ENCODE measurements at places on chromosomes 1 and 21. TPM values are rescaled to one million over a fixed set of nuclear protein-coding genes. Genes with fewer than 3 reads are reported as not detected.

DNA sequence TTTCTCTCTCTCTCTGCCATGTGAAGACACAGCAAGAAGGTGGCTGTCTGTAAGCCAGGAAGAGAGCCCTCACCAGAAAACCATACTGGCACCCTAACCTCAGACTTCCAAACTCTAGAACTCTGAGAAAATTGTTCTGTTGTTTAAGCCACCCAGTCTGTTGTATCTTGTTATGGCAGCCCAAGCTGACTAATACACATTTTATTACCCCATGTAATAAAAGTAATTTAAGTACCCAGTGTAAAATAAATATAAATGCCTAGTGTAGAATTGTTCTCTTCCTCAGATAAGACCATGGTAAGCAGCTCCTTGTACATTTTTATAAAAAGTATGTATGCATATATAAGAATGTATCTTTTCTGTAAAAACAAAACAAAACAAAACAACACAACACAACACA is 119.7 kb downstream of the DTL start:
- no peak overlapping the region for H3K4me3 ChIP-seq
- DNase-seq: no peak
- no peaks in the 10 kb centered on the region for H3K27me3 ChIP-seq
- no peaks in the 10 kb centered on the region for H3K4me1 ChIP-seq
- no peaks in the 10 kb centered on the region for H3K36me3 ChIP-seq

- H3K36me3 ChIP-seq: no peaks in the 10 kb centered on the region
- no peak for DNase-seq
- H3K27ac ChIP-seq: no peak overlapping the region
- no peak overlapping the region for H3K4me3 ChIP-seq
These were observed 98.9 kb downstream of the MRPL39 start for GRCh38 chr21:25508364-25508763.

DNA sequence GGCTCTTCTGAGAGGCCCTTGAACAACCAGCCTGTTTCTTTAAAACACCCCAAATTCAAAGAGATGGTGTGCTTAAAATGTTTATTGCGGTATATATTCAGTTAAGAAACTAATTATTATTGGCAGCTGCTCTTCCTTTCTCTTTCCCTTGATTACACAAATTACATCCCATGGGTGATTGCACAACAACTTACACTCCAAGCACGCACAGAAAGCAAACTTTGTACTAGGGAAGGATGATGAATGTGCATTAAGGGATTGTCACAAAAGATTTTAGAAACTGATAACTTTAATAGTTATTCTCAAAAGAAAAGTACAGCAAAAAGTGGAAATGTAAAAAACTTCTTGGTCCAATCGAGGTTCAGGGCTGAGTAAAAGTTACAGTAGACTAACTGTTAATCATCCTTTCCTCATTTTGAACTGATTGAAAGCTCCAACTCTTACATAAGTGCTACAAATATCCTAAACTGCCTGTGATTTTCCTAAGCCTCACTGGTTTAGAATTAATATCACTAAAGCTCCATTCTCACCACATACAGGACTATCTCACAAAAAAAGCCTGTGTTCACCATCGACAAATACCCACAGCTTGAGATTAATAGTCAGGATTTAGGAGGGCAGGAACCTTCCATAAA is 153.4 kb downstream of the TTLL7 start:
- DNase-seq: no peak
- no peaks in the 10 kb centered on the region for H3K36me3 ChIP-seq
- no peak overlapping the region for H3K27ac ChIP-seq

Gene CCDC181
- 4.8 TPM for polyA plus RNA-seq

Gene RXRG
- 12.0 TPM for polyA plus RNA-seq

Gene CD2
- 0.20 TPM for polyA plus RNA-seq

Gene PUM1
- polyA plus RNA-seq: 111 TPM

GRCh38 chr1:9670085-9670484 is 18.6 kb downstream of the PIK3CD start:
- no peak overlapping the region for H3K27ac ChIP-seq
- peaks cover 27% of the 10 kb centered on the region for H3K4me1 ChIP-seq
- DNase-seq: no peak
- no peaks in the 10 kb centered on the region for H3K27me3 ChIP-seq
- no peak overlapping the region for H3K4me3 ChIP-seq
- H3K36me3 ChIP-seq: no peaks in the 10 kb centered on the region

Gene PRMT6
- 27.4 TPM for polyA plus RNA-seq

Gene ARMH1
- polyA plus RNA-seq: 6.3 TPM

DNA sequence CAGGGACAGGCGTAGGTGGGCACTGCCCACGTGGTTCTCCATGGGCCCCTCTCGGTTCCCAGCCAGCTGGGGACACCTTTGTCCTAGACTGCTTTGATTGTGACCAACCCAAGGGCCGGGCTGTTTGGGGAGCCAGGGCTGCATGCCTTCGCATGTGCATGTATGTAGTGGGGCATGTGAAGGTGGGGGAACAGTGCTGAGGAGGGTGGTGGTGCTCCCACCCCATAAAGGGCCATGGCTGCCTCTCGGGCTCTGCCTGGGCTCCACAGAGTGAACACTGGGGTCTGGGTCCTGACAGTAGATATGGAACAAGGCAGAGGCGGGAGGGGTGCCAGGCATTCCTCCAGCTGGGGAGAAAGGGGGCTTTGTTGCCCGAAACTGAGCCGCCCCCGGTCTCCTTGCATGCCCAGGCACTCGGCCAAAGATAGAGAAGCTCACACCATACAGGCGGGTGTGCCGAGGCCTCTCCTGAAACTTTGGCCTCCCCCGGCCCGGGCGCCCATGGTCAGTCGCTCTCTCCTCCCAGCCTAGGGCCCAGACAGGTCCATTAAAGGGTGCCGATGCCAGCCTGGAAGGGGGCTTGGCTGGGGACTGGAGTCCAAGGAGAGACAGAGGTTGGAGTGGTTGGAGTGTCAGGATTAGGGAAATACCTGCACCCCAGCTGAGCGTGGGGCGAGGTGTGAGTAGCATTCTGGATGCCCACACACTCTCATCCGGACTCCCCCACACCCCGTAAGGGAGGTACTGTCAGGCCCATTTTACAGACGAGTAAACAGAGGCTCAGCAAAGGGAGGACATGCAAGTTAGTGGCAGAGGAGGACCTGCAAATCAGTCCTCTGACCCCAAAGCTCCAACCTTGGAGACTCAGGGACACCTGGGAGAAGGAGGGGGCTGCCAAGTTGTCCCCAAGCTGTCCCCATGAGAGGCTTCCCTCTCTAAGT is 41.1 kb downstream of the EPHA2 start:
- no peak overlapping the region for H3K27ac ChIP-seq
- H3K4me3 ChIP-seq: no peak overlapping the region
- H3K36me3 ChIP-seq: no peaks in the 10 kb centered on the region
- H3K4me1 ChIP-seq: no peaks in the 10 kb centered on the region

DNA sequence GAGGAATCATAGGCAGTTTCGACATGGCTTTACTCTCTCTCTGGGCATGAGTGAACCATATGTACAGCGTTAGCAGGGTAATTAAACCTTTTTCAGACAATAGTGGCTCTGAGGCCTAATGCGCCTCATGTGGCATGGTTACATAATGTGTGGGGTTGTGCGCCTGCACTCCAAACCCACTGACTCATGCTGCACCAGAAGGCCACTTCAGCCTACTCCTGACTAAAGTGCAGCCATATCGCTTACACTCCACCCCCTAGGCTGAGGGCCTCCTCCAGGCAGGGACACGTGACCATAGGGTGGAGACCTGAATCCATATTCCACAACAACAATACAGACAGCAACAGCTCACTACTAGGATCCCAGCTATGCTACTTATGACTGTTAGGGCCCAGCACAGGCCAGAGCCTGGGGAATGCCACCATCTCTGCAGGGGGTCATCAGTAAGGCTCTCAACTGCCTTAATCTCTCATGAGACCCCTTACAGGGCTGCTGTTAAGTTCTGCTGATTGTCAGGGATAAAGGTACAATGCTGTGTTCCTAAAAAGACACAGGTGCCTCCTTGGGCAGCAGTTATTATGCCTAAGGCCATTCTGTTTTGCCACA is 13.4 kb upstream of the ODF2L start:
- no peak overlapping the region for H3K27ac ChIP-seq
- H3K36me3 ChIP-seq: no peaks in the 10 kb centered on the region
- H3K4me1 ChIP-seq: no peaks in the 10 kb centered on the region
- peak; percentile 82 for DNase-seq

GRCh38 chr21:39863111-39863510 is 4.1 kb upstream of the PCP4 start:
- DNase-seq: no peak
- H3K4me3 ChIP-seq: no peak overlapping the region
- H3K27me3 ChIP-seq: peaks cover 28% of the 10 kb centered on the region

DNA sequence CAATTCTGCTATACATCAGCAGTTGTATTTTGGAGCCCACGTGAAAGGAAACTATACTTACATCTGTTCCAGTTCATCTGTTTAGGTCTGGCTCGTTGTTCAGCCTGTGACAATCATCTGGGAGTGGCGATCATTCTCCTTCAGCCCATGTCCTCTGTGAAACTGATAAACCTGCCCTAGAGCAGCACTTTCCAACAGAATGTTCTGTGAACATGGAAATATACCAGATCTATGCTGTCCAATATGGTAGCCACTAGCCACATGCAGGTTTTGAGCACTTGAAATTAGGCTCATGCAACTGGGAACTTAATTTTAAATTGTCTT is 24.5 kb upstream of the COQ8A start:
- H3K4me3 ChIP-seq: no peak overlapping the region
- H3K4me1 ChIP-seq: no peaks in the 10 kb centered on the region
- H3K27ac ChIP-seq: no peak overlapping the region
- H3K27me3 ChIP-seq: no peaks in the 10 kb centered on the region
- DNase-seq: no peak

- no peak overlapping the region for H3K4me3 ChIP-seq
- no peak overlapping the region for H3K27ac ChIP-seq
- DNase-seq: no peak
- H3K36me3 ChIP-seq: no peaks in the 10 kb centered on the region
- H3K27me3 ChIP-seq: no peaks in the 10 kb centered on the region
These were observed 46.2 kb downstream of the TRABD2B start for GRCh38 chr1:47951026-47951425.

- no peak for DNase-seq
- no peak overlapping the region for H3K4me3 ChIP-seq
- H3K27me3 ChIP-seq: no peaks in the 10 kb centered on the region
- peaks cover 100% of the 10 kb centered on the region for H3K4me1 ChIP-seq
- H3K36me3 ChIP-seq: no peaks in the 10 kb centered on the region
- peak overlapping the region; percentile 37 for H3K27ac ChIP-seq
These were observed 17.6 kb upstream of the TNFRSF1B start for GRCh38 chr1:12148958-12149790.

DNA sequence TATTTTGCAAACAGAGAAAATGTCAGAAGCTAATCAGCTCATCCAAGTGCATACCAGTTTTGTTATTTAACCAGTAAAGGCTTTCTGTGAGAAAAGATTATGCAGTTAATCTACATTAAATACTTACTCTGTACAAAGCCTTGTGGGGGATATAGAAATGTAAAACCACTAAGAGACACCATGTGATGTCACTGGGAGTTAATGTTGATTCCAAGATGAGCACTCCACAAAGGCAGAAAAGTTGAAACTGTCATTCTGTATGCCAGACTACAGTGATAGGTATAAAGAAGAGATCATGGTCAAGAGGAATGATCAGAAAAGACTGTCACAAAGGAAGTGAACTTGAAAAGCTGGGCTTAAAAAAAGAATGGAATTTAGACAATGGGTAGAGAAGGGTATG is 100.3 kb upstream of the SGIP1 start:
- H3K4me3 ChIP-seq: no peak overlapping the region
- no peaks in the 10 kb centered on the region for H3K36me3 ChIP-seq
- no peaks in the 10 kb centered on the region for H3K27me3 ChIP-seq
- no peaks in the 10 kb centered on the region for H3K4me1 ChIP-seq
- no peak overlapping the region for H3K27ac ChIP-seq

GRCh38 chr1:233490488-233490887 is 123.4 kb upstream of the KCNK1 start:
- no peaks in the 10 kb centered on the region for H3K36me3 ChIP-seq
- DNase-seq: no peak
- H3K4me3 ChIP-seq: no peak overlapping the region
- H3K27me3 ChIP-seq: no peaks in the 10 kb centered on the region
- H3K4me1 ChIP-seq: no peaks in the 10 kb centered on the region

Gene XKR8
- 8.0 TPM for polyA plus RNA-seq

Gene CNIH3
- polyA plus RNA-seq: 7.6 TPM

GRCh38 chr1:228104526-228105269 is 1.6 kb upstream of the C1orf35 start:
- no peak overlapping the region for H3K27ac ChIP-seq
- no peaks in the 10 kb centered on the region for H3K36me3 ChIP-seq
- H3K27me3 ChIP-seq: no peaks in the 10 kb centered on the region
- H3K4me3 ChIP-seq: no peak overlapping the region
- peaks cover 15% of the 10 kb centered on the region for H3K4me1 ChIP-seq

DNA sequence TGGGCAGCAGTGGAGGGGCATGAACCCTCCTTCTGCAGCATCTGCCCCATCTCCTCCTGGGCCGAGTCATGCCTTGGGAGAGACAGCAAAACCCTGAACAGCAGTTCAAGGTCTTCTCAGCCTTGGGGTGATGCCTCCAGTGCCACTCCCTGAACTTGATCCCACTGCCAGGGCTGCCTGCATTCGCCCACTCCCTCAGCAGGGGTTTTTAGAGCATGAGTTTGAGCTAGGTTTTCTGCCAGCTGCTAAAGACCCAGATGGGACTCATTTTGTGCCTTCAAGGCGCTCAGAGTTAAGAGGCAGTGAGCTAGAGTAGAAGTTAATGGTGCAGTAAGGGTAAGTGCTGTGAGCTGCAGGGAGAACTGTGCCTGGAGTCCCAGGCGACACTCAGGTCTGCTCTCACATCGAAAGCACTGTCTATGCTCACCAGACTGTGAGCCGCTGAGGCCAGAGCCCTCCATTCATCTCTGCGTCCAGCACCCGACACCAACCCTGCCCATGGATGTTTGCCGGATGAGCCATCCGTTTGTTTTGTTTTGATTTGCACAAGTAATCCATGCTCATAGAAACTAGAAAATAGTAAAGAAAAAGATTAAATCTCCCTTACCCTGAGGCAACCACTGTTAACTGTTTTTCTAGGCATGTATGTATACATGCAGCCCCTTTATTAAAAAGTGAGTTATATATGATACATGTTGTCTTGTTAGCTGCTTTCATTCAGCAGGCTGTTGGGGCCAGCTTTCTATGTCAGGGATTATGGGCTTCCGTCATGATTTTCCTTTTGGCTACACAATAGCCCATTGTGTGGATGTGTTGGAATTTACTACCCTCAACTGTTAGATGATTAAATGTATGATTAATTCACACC is 67.8 kb downstream of the VPS26C start:
- no peaks in the 10 kb centered on the region for H3K27me3 ChIP-seq
- no peaks in the 10 kb centered on the region for H3K4me1 ChIP-seq
- DNase-seq: no peak
- H3K4me3 ChIP-seq: no peak overlapping the region
- no peak overlapping the region for H3K27ac ChIP-seq
- H3K36me3 ChIP-seq: peaks cover 86% of the 10 kb centered on the region

- H3K4me1 ChIP-seq: peaks cover 82% of the 10 kb centered on the region
- no peaks in the 10 kb centered on the region for H3K36me3 ChIP-seq
- H3K4me3 ChIP-seq: peak overlapping the region; percentile 99
- no peaks in the 10 kb centered on the region for H3K27me3 ChIP-seq
- H3K27ac ChIP-seq: peak overlapping the region; percentile 48
These were observed 2.7 kb downstream of the MEF2D start for GRCh38 chr1:156497743-156498431.

- DNase-seq: no peak
- H3K4me3 ChIP-seq: no peak overlapping the region
- H3K36me3 ChIP-seq: peaks cover 33% of the 10 kb centered on the region
- no peaks in the 10 kb centered on the region for H3K27me3 ChIP-seq
- H3K27ac ChIP-seq: no peak overlapping the region
These were observed 18.1 kb downstream of the HDAC1 start for GRCh38 chr1:32309960-32310359.

Gene SMIM1
- polyA plus RNA-seq: 4.1 TPM
